T-helper 2 cell (primary cell): ENCODE measurements at places on chromosomes 16 and 17.

DNA sequence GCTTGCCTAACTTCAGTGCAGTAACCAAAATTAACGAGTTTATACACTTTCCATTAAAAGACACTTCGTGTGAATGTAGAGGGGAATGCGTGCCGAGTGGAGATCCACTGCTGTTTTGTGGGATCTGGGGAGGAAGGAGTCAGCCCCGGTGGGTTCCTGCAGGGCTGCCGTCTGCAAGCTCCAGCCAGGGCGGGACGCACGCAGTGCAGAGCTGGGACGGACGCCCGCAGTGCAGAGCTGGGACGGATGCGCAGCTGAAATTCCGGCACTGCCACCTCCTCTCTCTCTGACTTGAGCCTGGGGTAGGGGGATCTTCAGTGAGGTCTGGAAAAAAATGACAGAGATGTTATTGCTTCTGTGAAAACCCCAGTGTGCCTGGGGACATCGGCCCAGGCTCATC, 16.5 kb upstream of the ZC3H18 start:
- no peak for DNase-seq

DNA sequence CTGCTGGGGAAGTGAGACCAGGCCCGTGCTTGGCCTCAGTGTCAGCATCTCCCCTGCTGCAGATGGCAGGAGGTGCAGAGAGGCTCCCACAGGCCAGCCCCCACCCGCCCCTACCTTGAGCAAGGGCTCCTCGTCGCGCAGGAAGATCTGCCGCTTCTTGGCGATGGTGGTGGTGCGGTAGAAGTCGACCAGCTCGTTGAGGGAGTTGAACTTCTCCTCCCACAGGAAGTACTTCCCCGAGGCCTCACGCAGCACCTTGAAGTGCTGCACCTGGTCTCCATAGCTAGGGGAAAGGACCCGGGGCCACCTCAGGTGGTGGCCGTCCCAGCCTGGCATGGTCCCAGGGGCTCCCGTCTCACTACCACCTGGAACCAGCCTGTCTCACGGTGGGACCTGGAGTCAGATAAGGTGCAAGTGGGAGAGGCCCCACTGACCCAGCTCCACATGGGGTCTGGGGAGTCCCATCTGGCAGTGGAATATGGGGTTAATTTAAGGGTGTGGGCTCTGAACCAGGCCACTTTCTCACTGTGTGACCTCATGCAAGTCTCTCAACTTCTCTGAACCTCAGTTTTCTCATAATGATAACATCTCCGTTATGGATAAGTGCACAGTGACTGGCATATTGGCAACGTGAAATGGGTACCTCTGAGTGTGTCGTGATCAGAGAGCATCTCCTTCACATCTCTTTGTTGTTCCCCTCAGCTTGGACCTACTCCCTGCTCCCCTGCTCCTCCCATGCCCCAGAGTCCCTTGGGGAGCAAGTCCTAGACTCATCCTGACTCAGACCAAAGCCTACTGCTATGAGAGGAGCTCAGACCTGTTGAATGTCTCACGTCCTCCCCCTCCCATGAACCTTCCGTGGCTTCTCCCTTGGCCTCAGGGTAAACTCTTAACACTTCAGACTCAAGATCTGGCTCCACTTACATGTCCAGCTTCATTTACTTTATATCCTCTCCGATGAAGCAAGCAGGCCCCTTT, 19.8 kb upstream of the FAM83G start:
- no peak for DNase-seq

- no peak for DNase-seq
Measured at GRCh38 chr17:57011491-57012015, 33.6 kb downstream of the SCPEP1 start.

- DNase-seq: no peak
Measured at GRCh38 chr16:16071631-16072244, 122.3 kb downstream of the ABCC1 start.

- no peak for DNase-seq
Measured at GRCh38 chr16:47110939-47111338, 32.8 kb downstream of the NETO2 start.

DNA sequence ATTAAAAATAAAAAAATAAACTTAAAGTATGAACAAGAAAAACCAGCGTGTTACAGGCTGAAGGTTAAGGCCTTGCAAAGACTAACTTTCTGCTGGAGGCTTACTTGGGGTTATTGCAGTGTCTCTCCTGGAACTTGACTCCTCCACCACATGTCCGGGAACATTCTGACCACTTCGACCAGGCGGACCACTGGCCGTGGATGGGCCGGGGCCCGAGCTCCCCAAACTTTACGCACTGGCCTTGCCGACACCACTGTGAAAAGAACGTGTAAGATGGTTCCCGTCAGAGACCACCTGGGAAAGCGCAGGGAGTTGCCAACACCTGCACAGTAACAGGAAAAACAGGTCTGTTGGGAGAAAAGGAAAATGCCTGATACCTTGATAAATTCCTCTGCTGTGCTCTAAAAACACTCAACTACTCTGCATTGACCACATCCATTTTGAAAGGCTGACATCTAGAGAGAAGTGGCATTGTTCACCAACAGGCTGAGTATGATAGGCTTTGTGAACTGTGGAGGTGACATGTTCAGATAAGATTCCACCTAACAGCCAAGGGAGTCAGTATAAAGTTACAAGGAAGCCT, 99.1 kb downstream of the ADAMTS18 start:
- DNase-seq: no peak

DNA sequence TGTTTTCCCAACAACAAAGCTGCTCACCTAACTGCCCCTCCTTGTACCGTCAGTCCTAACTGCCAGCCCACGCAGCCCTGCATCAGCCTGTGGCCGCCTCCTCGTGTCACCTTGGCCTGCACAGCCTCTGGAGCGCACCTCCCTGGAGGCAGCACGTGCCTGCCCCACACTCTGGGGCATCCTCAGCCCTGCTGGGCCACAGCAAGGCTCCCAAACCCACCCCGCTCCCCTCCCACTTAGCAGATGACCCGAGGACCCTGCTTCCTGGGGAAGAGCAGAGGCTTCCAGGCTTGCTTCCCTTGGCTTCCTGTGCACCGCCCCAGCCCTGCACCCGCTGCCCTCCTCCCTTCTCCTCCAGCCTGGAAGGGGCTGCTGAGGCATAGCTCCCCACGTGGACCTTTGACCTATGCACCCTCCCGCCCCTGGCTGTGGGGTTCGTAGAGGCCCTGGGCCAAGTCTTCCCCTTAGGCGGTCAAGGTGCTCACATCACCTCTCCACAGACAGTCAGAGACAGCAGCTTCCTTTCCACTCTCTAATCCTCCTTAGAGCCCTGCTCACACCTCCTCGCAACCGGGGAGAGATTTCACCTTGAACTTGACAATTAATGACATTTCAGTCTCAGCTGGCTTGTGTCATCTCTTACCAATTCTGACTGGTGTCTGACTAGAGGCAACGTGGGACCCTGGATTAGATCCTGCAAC, 115.0 kb downstream of the MGAT5B start:
- DNase-seq: no peak

DNA sequence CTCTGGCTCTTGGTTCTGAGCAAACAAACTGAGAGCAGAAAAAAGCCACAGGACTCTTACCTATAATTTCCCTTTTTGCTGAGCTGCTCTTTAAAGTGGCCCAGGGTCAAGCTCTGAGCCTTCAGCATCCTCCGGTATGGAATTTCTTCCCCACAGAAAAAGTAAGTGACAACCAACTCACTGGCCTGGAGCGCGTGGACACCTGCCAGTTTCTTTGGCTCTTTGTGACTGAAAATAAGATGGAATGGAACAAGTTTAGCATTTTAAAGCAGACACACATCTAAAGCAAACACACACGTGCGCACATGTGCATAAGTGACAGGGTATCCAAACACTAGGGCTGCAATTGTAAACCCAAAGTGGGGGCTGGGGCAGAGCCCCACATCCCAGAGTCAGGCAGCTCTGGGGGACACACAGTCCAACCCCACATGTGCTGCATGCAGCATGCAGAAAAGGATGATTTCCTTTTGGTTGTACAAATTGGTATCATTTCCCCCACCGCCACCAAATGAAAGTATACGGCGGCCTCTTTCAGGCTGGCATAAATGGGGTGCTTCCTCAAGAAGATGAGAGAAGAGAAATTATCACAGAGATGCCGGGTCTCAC, 27.5 kb downstream of the AXIN2 start:
- no peak for DNase-seq

- DNase-seq: no peak
Measured at GRCh38 chr16:14029658-14030057, 41.5 kb upstream of the MRTFB start.
